ENCODE measurements at places on chromosomes 3 and 15.
A peak's percentile ranks its signal among the peaks of the same experiment; 100 is the strongest.

DNA sequence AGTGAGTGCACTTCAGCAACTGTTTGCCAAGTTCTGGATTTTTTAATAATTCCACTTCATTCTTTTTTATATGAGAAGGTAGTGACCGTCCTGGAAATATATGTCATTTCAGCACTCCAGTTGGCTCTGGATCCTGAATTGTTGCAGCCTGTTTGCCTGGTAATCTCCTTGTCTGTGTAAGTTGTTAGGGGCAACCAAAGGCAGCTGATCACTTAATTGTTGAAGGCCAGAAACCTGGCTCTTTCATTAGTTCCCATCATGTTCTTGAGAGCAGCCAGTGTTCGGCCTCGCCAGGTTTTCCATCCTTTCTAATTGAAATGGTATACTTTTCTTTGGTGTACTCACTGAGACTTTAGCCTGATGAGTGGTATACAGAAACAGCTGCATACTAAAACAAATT is 168.6 kb downstream of the SOX2 start:
- no peaks in the 10 kb centered on the region for H3K27me3 ChIP-seq
- no peaks in the 10 kb centered on the region for H3K4me1 ChIP-seq
- no peak for DNase-seq
- no peak overlapping the region for H3K4me3 ChIP-seq

DNA sequence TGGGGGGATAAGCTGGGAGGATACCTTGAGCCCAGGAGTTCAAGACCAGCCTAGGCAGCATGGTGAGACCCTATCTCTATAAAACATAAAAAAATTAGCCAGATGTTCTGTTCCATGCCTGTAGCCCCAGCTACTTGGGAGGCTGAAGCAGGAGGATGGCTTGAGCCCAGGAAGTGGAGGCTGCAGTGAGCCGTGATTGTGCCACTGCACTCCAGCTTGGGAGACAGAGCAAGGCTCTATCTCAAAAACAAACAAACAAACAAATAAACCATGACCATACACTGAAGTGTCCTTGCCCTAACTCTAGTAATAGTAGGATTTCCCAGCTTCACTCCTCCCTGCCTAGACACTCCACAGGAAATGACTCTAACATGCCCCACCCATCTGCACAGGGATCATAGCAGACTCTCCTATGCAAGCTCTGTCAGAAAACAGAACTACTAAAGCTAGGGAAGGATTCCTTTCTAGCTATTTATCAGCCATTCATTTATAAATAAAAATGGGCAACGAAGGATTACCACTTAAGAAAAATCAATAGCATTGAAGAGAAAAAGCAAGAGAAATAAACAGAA is 4.6 kb downstream of the ERICH6 start:
- peaks cover 5% of the 10 kb centered on the region for H3K4me1 ChIP-seq
- H3K4me3 ChIP-seq: no peak overlapping the region
- H3K27ac ChIP-seq: no peak overlapping the region
- H3K36me3 ChIP-seq: no peaks in the 10 kb centered on the region
- no peaks in the 10 kb centered on the region for H3K27me3 ChIP-seq

DNA sequence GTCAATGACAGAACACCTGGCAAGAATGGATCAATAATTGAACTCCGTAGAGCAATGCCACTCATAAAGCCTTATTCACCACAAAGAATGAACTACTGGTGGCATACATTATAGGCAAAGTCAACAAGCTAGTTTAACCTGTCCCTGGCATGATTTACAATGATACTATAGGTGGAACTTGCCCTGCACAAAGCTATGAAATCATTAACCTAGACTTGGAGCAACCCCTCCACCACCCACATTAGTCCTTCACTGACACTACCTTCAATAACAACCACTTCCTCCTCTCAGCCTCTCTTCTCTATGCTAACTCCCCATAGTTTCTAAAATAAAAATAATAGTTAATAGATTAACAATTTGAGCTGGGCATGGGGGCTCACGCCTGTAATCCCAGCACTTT is 54.4 kb downstream of the ACAP2 start:
- H3K4me1 ChIP-seq: peaks cover 2% of the 10 kb centered on the region
- H3K4me3 ChIP-seq: no peak overlapping the region
- DNase-seq: no peak

DNA sequence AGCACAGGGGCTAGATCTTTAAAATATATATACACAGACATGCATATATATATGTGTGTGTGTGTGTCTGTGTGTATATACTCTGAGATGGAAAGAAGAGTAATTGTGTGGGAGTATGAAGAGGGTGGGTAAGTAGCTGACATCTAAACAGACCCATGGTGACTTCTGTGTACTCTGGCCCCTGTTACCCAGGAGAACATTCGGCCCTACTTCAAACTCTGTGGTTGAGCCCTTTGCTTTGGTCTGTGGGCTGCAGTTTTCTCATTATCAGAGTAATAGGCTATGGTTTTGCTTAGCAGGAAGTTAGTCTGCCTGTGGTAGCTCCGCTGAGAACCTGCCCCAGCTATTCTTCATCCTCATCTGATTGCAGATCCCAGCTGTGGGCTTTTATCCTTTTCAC is 141.4 kb downstream of the RBPMS2 start:
- no peaks in the 10 kb centered on the region for H3K27me3 ChIP-seq
- H3K36me3 ChIP-seq: peaks cover 3% of the 10 kb centered on the region
- peak; percentile 53 for DNase-seq
- H3K4me3 ChIP-seq: no peak overlapping the region
- peak overlapping the region; percentile 90 for H3K27ac ChIP-seq

DNA sequence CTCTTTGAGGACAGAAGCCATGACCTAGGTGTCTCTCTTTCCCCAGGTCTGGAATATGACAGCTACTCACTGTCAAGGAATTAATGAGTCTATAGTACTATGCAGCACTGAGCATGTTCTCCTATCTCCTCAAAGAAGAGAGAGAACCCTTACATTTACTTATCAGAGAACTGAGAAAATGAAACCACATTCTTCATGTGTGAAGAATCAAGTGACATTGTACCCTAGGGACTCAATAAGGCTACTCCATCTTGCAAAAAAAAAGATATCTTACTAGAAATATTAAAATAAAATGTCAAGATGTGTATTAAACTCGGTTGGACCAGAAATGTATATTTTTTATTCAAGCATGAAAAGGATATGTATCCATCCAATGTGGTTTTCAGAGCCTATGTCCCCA is 133.2 kb upstream of the COL8A1 start:
- no peaks in the 10 kb centered on the region for H3K27me3 ChIP-seq
- no peak overlapping the region for H3K4me3 ChIP-seq
- no peak overlapping the region for H3K27ac ChIP-seq
- no peaks in the 10 kb centered on the region for H3K36me3 ChIP-seq
- DNase-seq: peak; percentile 61

- H3K27me3 ChIP-seq: no peaks in the 10 kb centered on the region
- H3K36me3 ChIP-seq: no peaks in the 10 kb centered on the region
- H3K27ac ChIP-seq: no peak overlapping the region
- H3K4me3 ChIP-seq: peak overlapping the region; percentile 51
- H3K4me1 ChIP-seq: no peaks in the 10 kb centered on the region
Measured at GRCh38 chr15:57746786-57747185, 40.3 kb downstream of the POLR2M start.

GRCh38 chr15:78492872-78493271 is 14.5 kb upstream of the HYKK start:
- H3K4me3 ChIP-seq: no peak overlapping the region
- no peak overlapping the region for H3K27ac ChIP-seq
- H3K36me3 ChIP-seq: peaks cover 23% of the 10 kb centered on the region
- peaks cover 6% of the 10 kb centered on the region for H3K4me1 ChIP-seq
- DNase-seq: no peak

- H3K36me3 ChIP-seq: no peaks in the 10 kb centered on the region
- DNase-seq: peak; percentile 38
- H3K4me1 ChIP-seq: no peaks in the 10 kb centered on the region
- H3K27me3 ChIP-seq: no peaks in the 10 kb centered on the region
Measured at GRCh38 chr3:111548092-111548491, 6.1 kb downstream of the CD96 start.

- H3K27ac ChIP-seq: no peak overlapping the region
- DNase-seq: no peak
- H3K36me3 ChIP-seq: no peaks in the 10 kb centered on the region
- no peaks in the 10 kb centered on the region for H3K27me3 ChIP-seq
- H3K4me3 ChIP-seq: no peak overlapping the region
Measured at GRCh38 chr3:61899700-61900462, 338.5 kb downstream of the PTPRG start.

GRCh38 chr15:69359722-69360121 is 54.4 kb upstream of the KIF23 start:
- H3K4me1 ChIP-seq: peaks cover 7% of the 10 kb centered on the region
- H3K27me3 ChIP-seq: no peaks in the 10 kb centered on the region
- DNase-seq: peak; percentile 28
- no peak overlapping the region for H3K4me3 ChIP-seq
- no peaks in the 10 kb centered on the region for H3K36me3 ChIP-seq

DNA sequence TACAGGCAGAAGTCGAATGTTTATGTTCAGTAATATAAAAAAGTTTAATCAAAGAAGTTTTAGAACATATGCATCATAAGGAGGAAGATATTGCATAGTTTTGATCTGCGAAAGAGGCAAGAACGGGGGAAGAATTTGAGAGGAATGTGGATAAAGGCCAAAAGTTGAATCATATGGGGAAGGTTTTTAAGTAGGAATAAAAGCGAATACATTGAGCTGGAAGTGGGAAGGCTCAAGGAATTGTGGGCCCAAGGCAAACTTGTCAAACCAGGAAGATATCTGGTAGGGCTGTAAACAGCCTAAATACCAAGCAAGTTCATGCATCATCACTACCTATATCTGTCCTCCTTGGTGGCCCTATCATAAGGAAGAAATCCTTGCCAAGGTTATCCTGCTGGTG is 186.9 kb downstream of the MAGI1 start:
- H3K4me1 ChIP-seq: peaks cover 3% of the 10 kb centered on the region
- H3K4me3 ChIP-seq: no peak overlapping the region
- no peak overlapping the region for H3K27ac ChIP-seq
- H3K36me3 ChIP-seq: no peaks in the 10 kb centered on the region

- no peak overlapping the region for H3K4me3 ChIP-seq
- H3K36me3 ChIP-seq: no peaks in the 10 kb centered on the region
- no peaks in the 10 kb centered on the region for H3K27me3 ChIP-seq
- no peak for DNase-seq
- H3K4me1 ChIP-seq: no peaks in the 10 kb centered on the region
Measured at GRCh38 chr3:196617256-196617655, 22.2 kb upstream of the NRROS start.

DNA sequence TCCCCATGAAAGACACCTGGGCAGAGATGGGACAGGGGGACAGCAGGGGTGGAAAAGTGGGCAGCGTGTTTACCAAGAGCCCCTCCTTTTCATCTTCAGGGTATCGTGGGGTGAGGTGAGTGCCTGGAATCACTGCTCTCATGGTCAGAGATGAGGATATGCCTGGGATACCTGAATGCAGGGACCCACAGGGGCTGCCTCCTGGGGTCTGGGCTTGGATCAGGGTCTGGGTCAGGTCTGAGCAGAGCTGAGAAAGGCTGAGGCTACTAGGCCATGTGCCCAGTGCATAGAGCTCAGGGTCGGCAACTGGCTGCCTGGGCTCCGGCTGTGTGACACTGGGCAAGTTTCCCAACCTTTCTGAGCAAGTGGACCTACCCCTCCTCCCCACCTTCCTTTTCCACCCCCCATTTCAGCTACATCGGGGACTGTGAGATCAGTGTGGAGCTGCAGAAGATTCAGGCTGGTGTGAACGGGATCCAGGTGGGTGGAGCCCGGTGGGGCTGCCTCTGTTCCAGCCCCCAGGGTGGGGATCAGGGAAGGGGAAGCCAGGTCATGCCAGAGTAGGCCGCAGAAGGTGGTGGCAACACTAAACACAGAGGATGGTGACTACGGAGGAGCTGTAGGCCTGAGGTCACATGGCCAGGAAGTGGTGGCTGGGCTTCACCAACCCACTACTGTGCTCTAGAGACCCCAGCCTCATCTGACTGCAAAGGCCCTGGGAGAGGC is 24.5 kb downstream of the ESYT3 start:
- DNase-seq: no peak
- H3K27me3 ChIP-seq: no peaks in the 10 kb centered on the region
- no peak overlapping the region for H3K27ac ChIP-seq
- H3K4me1 ChIP-seq: peaks cover 15% of the 10 kb centered on the region
- no peak overlapping the region for H3K4me3 ChIP-seq

GRCh38 chr3:197889204-197889930 is 60.6 kb upstream of the RPL35A start:
- H3K4me3 ChIP-seq: no peak overlapping the region
- H3K27me3 ChIP-seq: no peaks in the 10 kb centered on the region
- DNase-seq: no peak
- no peak overlapping the region for H3K27ac ChIP-seq
- no peaks in the 10 kb centered on the region for H3K4me1 ChIP-seq
